ENCODE measurements at places on chromosomes 12 and 14.
A peak's percentile ranks its signal among the peaks of the same experiment; 100 is the strongest.

GRCh38 chr14:59262717-59263454 is 74.4 kb downstream of the DAAM1 start:
- ATAC-seq = 0 out of 3 replicates have a peak, but pooled peaks have one; percentile 44

GRCh38 chr12:103626498-103626897 is 39.4 kb downstream of the STAB2 start:
- ATAC-seq = peak; percentile 89

DNA sequence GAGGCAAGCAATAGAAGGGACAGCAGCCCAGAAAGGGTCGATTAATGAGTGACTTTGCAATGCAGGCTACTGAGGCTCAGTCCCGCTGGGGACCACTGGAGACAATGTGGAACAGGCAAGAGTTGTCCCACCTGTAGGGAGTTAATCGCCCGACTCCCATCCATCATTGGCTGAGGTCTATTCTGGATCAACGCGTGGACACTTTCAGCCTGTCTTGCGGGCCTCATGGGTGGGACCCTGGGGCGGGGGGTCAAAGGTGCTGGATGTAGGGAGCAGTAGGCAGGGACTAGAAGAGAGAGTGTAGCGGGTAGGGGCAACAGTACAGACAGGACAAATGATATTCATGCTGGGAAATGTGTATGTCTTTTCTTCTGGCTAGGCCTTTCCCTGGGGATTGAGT is 6.1 kb downstream of the IFI27L2 start:
- ATAC-seq = no peak

- ATAC-seq = no peak
These were observed 155.2 kb upstream of the E2F7 start for GRCh38 chr12:77220586-77220985.

DNA sequence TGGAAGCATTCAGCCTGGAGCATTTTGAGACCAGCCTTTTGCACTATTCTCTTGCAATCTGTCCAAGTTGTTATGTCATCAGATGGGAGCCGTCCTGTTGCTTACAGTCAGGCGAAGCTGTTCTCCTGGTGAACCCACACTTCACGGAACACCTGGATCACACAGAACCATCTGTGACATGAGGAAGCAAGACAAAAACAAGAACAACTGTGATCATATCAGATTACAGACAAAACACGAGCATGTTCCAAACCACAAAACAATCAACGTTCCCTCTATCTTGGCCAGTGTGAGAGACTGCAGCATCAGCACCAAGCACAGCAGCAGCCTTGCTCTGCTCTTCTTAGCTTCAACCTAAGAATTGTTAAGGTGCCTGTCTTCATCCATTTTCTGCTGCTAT is 180.5 kb upstream of the SFSWAP start:
- ATAC-seq = no peak

DNA sequence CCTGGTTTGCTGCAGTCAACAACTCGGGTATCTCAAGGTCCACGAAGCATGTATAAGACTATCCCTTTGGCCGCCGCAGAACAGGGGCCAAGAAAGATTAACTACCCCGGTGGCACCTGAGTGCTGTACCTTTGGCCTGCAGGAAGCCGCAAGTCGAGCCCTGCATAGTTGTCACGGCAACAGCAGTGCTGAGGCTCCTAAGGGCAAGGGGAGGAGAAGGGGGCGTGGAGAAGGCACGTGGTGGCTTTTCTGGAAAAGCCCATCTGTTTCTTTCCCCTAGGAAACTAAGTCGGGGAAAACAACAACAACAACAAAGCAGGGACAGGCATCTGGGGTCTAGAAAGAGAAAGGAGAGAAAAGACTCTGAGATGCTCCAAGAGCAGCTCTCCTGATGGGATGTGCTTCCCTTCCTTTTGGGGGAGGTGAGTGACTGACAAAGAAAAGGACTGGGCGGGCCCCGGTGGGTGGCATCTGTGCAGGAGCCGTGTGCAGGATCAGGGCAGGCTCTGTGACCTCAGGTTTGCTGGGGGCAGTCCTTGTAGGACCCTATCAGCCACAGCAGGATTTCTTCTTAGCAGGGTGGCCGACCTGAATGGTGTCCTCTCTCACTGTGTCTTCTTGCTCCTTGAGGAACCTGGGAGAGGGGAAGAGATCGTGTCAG is 123.9 kb downstream of the PRMT8 start:
- ATAC-seq = no peak

GRCh38 chr14:37597914-37598746 is 2.7 kb downstream of the TTC6 start:
- no peak for ATAC-seq

GRCh38 chr12:52741375-52742195 is 35.6 kb downstream of the KRT76 start:
- ATAC-seq = no peak

- no peak for ATAC-seq
These were observed 53.9 kb downstream of the NTN4 start for GRCh38 chr12:95736631-95737030.

DNA sequence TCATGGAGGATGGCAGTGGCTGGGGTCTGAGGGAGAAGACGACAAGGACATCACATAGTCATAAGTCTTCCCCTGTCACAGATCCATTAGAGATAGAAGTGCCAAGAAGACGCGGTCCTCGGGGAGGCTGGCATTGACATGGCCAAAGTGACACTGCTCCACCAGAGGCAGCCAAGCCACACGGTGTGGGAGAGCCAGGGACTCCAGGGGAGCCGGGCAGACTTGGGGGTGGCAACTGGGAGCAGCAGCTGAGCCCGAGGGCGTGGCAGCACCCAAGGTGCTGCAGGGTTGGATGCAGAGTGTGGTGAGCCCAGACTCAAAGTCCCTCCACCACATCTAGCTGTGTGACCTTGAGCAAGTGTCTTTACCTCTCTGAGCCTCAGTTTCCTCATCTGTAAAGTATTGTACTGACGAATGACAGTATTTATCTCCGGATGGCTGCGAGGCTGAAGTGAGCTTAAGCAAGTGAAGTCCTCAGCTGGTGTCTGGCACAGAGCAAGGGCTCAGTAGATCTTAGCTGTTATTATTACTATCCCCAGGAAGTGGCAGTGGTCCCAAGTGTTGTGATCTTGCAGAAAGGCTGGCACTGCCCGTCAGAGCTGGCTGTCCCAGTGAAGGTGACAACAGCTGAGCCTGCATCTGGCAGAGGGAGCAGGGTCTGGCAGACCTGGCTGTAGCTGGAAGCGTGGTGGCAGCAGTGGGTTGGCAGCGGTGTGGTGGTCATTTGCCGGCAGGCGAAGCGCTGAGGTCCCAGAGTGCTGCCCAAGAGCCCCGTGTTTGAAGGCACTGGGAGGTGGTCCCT is 54.9 kb downstream of the ZNF664 start:
- ATAC-seq = no peak

- peak; percentile 4 for ATAC-seq
These were observed 26.5 kb downstream of the NOC4L start for GRCh38 chr12:132170637-132171292.

DNA sequence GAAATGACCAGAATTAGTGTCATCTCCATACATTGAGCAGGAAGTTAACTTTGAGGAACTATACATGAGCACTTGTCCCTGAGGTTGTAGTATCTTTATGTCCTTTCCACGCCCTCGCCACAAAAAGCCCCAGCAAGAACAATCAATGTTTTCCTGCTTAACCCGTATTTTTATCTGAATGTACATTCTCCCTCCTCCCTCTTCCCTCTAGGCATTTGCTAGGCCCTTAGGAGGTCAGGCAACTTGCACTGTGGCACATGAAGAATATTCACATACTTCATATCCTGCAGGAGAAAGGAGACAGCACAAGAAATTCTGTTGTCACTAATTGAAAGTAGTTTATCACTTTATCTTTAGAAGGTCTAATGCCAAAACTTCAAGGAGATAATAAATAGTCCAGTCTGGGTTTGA is 18.1 kb upstream of the DUSP6 start:
- peak; percentile 66 for ATAC-seq

DNA sequence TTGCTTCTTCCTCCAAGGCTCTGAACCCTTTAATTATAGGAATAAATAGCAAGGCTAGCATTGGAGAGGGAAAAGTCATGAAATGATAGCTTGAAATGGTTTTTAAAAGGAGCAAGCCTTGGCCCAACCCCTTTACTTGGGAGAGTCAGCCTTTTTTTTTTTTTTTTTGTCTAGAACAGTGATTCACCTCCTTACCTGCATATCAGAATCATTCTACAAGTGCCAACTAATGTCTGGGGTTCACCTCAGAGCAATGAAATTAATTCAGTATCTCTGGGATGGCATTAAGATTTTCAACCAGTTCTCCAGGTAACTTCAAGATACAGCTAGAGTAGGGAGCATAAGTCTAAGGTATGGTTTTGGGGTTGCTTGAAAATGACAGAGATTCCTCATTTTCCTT is 41.3 kb upstream of the TMTC2 start:
- no peak for ATAC-seq

DNA sequence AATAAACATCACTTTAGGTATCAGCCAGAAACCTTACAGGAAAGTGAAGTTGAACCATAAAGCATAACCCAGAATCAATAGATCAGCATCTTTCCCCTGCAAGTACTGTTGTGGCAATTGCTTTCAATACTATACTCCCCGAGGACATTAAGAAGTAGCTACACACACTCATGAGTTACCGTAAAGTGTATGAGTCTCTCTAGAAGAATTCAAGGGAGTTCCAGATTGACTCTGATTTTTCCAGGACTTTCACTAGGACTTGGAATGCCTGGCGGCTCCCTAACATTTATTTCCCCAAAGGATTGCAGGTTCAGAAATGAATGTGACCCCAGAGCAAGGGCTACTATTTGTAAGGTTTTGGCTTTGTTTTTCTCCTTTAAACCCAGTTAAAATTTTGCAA is 465.4 kb upstream of the MDGA2 start:
- ATAC-seq = no peak

- ATAC-seq = no peak
These were observed 17.8 kb downstream of the SPTB start for GRCh38 chr14:64861916-64862315.

DNA sequence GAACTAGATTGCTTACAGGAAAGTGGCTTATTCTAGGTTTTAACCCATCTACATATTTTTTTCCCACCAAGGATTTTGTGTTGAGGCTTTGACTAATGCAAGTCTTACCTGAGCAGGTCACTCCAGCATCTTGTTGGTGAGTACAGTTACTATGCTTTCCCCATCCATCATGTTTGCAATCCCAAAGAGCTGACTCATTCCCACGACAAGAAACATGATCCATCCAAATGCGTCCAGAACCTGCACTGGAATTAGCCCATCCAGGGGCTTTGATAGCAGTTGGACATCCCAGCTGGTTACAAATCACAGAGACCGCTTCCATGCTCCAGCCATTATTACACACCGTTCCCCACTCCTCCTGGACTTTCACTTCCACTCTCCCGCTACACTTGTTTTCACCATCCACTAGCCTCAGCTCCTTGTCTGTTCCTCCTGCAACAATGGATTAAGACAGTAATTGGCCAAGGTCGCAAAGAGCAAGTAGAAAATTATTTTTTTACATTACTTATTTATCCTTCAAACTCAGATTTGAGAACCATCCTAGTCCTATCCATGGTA is 2.5 kb downstream of the CD163 start:
- peak; percentile 20 for ATAC-seq

DNA sequence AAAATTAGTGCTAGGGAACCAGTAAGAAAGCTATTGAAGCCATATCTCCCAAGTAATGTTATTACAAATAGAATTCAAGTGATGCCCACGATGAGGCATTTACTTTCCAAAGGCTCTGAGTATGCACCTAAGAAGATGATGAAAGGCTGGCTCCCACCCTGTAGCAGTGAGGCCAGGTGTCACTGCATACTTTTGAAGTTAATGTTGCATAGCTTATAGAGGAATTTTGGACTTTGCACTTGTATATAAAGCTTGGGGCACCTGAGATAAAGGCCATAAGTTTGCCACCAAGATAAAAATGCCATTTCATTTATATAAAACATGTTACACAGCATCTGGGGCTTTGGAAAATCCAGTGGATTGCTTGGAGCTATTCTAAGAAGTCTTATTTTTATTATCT is 96.2 kb downstream of the PTPRB start:
- ATAC-seq = no peak

DNA sequence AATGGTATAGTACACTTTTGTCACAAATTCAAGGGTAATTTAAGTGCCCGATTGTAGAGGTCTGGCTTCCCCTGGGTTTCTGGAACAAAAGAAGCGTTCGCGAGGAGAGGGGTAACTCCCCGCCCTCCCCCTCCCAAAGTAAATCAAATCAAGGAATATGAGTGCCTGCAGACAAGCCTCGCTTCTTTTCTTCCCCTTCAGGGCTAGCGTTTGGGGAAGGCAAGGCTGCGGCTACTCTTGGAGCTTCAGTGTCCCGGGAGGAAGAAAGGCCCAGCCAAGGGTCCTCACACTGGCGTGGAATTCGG is 456 bp upstream of the TMPO start:
- ATAC-seq = peak; percentile 39

Measured in SK-N-SH treated with all-trans-retinoic acid at 6 μM for 48 hours (cell line).